ENCODE measurements at places on chromosomes 3 and 15. TPM values are rescaled to one million over a fixed set of nuclear protein-coding genes. Genes with fewer than 3 reads are reported as not detected.

The GRK7 gene
- polyA plus RNA-seq = under 0.01 TPM

The ARRDC4 gene
- polyA plus RNA-seq = 143 TPM

The C3orf22 gene
- polyA plus RNA-seq = not detected

The SHISA5 gene
- 142 TPM for polyA plus RNA-seq

The MOBP gene
- polyA plus RNA-seq = not detected

The EFHB gene
- not detected for polyA plus RNA-seq

The GHRL gene
- polyA plus RNA-seq = not detected

The ZBBX gene
- not detected for polyA plus RNA-seq

The DOCK3 gene
- not detected for polyA plus RNA-seq

The IGF2BP2 gene
- 20.7 TPM for polyA plus RNA-seq

The DAZL gene
- not detected for polyA plus RNA-seq

The GPR62 gene
- polyA plus RNA-seq = not detected

The PARP3 gene
- 12.3 TPM for polyA plus RNA-seq

The ZCWPW2 gene
- 0.25 TPM for polyA plus RNA-seq

The CHRM5 gene
- 0.01 TPM for polyA plus RNA-seq

The GPR15 gene
- polyA plus RNA-seq = 3.5 TPM

Measured in sigmoid colon (tissue), 7 donors.